ENCODE measurements at places on chromosomes 1 and 21.
A peak's percentile ranks its signal among the peaks of the same experiment; 100 is the strongest.

DNA sequence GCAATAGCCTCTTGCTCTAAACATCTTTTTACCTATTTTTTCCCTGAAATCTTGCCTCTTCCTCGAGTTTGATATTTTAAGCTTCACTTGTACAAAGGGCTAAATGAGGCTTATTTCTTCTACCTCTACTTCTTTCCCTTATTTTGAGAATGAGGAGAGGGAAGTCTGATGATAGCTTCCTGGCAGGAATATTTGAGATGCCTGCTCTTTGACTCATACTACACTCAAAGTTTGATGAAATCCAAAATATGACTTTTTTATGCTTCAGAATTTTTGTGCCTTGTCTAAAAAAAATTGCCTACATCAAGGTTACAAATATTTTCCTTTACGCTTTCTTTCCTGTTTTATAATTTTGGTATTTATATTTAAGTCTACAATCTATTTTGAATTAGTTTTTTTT lies 624.4 kb upstream of the PLXNA2 start:
- DNase-seq: no peak

DNA sequence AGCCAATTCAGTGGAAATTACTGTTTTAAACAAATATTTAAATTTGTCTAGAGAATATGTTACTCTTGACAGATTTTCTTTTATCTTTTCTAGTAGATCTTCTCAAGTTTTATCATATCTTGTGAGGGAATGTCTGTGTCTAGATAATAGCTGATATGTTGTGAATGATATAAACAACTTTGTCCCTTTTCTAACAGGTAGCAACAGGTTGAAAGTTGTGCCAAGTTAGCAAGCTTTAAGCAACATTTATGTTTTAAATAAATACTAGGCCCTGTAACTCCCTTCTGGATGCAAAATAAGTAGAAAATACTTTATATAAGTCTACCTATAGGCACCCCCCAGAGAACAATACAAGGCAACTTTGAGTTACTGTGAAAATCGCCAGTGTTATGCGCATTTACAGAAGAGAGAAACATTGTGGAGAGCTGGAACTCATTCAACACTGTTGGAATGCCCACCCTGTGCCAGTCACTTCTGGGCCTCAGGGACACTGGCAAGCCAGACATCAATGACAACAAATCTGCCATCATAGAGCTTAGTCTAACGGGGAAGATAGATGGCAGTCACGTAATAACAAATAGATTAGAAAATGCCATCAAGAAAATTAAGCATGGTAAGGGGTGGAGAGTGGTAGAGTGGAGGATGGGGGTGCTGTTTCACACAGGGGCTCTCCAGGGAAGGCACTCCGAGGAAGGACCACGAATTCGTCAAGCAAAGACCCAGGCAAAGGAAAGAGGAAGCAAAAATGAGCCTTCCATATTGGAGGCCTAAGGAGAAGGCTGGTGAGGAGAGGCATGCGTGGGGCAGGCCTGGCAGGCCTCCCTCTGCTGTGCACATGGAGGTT lies 4.4 kb downstream of the MAP3K21 start:
- no peak for DNase-seq

- no peak for DNase-seq
Observed at GRCh38 chr1:205687242-205687641, 6.9 kb upstream of the SLC45A3 start.

DNA sequence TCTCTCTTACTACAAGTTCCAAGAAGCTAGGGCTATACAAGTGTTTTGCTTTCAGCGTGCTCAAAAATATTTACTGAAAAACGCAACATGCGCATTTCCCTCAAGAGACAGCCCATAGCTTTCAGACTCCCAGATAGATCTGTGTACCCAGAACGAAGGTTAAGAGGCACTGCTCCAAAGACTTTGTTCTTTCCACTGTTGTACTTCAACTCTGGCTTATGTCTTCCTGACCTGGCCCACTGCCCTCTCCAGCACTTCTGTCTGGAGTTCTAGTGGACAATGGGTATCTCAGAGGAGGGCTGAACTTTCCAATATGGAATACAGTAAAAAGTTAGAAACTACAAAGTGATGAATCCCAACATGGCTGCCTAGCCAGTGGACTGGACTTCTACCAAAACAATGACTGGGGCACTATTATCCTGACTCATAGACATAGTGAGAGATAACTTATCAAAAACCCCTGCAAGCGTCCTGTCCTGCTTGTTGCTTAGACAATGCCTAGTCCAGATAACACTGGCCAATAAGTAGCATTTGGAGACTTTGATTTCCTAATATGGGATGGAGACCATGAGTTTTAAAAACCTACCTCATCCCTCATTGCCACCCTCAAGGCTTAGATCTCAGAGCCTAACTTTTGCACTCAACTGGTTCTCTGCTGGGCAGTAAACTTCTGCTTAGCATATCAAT lies 8.8 kb upstream of the ADAR start:
- DNase-seq: no peak

DNA sequence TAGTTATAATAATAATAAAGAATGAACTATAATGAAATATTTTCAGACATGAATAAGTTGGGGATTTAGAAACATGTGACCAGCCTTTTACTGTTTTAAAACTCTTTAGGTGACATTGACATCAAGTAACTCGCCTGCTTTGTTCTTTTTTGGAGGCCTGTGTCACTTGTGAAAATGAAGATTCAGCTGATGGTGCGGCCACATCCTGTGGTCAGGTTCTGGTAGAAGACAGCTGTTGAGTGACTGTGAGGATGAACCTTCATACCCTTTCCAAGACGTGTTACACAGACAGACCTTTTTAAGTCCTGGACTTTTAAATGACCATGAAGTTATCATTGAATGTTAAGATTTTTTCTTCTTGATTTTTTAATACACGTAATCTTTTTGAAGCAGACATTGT lies 10.3 kb downstream of the UTS2 start:
- no peak for DNase-seq

- DNase-seq: no peak
Observed at GRCh38 chr1:211384524-211384923, 57.9 kb downstream of the TRAF5 start.

DNA sequence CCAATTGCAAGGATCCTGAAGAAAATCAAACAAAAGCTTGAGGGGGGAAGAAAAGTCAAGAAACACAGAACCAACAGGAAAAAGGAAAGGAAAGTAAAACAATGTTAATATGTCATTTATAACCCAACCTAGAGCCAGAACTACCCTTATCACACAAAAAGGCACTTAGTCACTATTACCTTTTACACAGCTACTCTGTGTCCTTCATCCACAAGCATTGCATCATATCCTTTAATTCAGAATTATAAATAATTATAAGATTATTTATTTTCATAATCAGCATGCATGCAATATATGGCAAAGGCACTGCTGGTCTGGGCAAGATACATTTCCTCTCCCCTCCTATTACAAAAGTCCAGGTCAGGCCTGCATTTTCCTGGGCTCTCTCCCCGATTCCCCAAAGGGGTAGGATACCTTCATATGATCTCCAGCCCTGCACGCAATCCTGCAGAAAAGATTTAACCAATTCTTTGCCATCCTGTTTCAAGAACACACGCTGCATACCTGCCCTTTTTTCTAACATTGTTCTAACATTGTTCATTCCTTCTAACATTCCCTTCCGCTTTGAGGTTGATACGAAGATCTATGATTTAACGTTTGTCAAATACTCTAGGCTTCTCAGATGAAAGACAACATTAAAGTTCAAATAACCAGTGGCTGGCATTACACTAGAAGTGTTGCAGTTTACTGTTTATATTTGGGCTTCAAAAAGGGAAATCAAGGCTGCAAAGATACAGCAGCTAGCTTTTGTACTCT lies 4.3 kb downstream of the PTPN14 start:
- no peak for DNase-seq

- no peak for DNase-seq
Observed at GRCh38 chr1:227391879-227392278, 73.6 kb upstream of the CDC42BPA start.

- DNase-seq: no peak
Observed at GRCh38 chr1:156128654-156129597, 14.4 kb downstream of the LMNA start.

DNA sequence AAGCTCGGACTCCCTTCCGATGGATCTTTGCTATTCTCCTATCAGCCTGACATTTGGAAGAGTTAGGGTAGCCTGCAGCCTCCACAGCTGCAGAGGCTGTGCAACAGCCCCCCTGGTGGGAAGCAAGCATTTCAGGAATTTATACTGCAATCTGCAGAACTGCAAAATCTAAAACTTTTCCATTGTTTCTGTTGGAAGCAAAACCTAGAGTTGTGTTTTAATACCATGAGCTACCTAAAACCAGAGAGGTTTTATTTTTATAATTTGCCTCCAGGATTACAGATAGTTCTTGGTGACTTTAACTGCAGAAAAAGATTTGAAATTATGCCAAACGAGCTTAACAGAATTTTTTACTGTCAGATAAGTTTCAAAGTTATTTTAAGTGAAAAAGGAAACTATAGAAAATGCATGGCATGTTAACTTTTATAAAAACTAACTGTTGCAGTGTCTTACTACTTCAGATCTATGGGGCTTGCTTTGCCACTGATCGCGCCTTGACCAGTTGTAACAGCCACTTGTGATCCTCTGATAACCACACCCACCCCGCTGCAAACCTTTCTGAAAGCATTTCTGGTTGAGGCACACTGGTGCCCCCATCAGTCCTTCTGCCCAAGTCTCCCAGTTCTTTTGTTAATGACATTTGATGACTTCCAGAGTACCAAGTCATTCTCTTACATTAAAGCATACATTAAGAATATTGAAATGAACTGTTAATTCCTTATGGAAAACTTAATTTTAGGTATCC lies 64.8 kb downstream of the PRDM2 start:
- DNase-seq: no peak

DNA sequence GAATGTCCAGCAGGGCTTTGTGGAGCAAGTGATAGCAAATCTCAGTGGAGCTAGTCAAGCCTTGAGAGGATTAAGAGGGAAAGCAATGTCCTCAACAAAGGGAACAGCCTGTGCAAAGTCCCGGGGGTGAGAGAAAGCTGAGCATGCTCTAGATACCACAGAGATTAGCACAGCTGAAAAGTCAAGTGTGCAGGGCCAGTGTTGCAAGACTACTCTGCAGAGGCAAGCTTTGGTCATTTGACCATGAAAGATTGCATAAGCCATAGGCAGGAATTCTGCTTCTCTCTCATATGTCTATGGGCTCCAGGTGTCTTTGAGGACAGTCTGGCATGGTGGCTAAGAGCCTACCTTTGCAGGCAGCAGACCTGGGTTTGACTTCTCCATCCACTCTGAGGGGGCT lies 181.0 kb upstream of the JUN start:
- DNase-seq: no peak

- no peak for DNase-seq
Observed at GRCh38 chr1:165645654-165646366, 14.8 kb downstream of the MGST3 start.

DNA sequence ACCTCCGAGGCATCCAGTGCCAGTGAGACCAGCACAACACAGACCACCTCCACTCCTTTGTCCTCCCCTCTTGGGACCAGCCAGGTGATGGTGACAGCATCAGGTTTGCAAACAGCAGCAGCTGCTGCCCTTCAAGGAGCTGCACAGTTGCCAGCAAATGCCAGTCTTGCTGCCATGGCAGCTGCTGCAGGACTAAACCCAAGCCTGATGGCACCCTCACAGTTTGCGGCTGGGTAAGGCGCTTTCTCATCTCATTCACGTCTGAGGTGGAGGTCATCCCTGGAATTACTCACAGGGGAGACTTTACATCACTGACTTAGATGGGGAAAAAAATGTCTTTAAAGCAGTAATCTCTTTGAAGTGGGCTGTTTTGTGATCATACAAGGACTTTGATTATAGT lies 106.3 kb downstream of the CD247 start:
- DNase-seq: no peak

DNA sequence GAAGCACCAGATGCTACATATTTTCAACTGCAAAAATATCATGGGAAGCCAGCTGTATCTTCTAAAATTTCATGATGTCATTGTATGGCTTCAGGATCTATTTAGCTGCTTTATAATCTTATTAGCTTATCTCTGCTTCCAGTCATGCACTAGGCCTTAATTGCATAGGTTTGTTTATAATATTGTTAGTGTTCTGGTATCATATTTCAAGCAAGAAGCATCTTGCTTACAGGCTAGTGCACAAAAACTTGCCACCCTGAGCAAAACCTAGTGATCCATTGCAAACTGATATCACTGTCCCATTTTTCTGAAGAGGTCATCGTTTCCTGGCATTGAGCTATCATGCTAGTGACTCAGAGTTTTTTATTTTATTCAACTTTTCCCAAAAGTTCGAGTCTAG lies 15.7 kb upstream of the NRIP1 start:
- no peak for DNase-seq

- DNase-seq: no peak
Observed at GRCh38 chr21:44866780-44867179, 6.7 kb downstream of the PTTG1IP start.

DNA sequence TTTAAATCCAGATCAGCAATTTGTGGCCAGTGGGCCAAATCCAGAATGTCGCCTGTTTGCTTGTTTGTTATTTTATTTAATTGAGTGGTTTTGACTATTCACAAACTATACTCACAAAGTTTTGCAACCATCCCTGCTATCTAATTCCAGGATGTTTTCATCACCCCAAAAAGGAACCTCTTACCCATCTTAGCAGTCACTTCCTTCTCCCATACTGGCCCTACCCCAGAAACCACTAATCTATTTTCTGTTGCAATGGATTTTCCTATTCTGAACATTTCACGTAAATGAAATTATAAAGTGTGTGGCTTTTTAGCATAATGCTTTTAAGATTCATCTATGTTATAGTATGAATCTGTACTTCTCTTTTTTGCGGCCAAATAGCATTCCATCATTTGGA lies 41.3 kb downstream of the WDTC1 start:
- DNase-seq: no peak

- peak; percentile 71 for DNase-seq
Observed at GRCh38 chr1:35715568-35716002, 3.1 kb downstream of the C1orf216 start.

- peak; percentile 39 for DNase-seq
Observed at GRCh38 chr1:23118957-23119792, 49.5 kb downstream of the LUZP1 start.

DNA sequence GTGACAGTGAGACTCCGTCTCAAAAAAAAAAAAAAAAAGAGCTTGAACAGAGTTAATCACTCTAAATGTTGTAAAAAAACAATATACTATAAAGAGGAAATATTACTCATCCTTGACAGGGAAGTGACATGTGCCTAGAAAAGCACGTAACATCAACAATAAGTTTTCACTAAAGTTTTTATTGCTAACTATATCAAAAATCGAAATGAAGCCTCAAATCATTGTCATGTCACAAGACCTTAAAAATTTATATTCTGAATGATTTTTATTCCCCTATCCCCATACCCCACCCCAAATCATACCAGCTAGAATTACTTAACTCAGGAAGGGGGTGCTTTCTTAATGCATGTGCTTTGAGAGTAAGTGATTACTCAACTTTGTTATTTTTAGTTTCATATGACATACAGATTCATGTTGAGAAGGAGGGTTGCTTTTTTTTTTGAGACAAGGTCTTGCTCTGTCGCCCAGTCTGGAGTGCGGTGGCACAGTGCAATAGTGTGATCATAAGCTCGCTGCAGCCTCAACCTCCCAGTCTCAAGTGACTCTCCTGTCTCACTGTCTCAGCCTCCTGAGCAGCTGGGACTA lies 53.6 kb upstream of the MUTYH start:
- no peak for DNase-seq

GRCh38 chr1:110150330-110151174 lies at the start of gene SLC6A17:
Gene SLC6A17, plus strand, starts transcription at chr1:110150494. Its CDS starts 16,436 bp downstream, at chr1:110166930.
- DNase-seq: no peak

- DNase-seq: no peak
Observed at GRCh38 chr1:80384959-80385358, 1378.4 kb upstream of the ADGRL4 start.

GRCh38 chr1:47555841-47556560 lies 118.2 kb downstream of the FOXD2 start:
- DNase-seq: no peak

- no peak for DNase-seq
Observed at GRCh38 chr1:224879162-224879803, 50.2 kb upstream of the DNAH14 start.

GRCh38 chr1:230643908-230644307 lies 1.6 kb downstream of the COG2 start:
- DNase-seq: no peak

Measured in effector CD4-positive, alpha-beta T cell (primary cell).